RWPE2 (cell line): ENCODE measurements at places on chromosomes 3 and 15.

- DNase-seq = no peak
These were observed 655.4 kb upstream of the GBE1 start for GRCh38 chr3:82416830-82417229.

DNA sequence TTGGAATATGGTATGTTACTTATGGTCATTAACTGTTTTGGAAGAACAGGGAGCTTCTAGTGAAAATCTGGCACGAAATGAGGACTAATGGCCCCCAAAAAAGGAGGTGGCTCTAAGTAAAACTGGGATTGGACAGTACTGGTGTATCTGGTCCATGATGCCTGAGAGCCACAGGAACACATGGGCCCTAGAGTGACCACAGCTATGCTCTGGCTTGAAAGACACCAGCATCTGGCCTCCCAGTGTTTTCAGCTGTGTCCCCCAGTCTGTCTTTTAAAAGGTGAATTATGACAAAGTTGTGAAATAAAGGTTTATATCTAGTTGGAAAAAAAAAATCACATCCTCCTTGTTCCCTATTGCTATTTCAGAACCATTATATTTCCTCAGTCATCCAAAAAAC is 64.5 kb downstream of the GSK3B start:
- DNase-seq = no peak

DNA sequence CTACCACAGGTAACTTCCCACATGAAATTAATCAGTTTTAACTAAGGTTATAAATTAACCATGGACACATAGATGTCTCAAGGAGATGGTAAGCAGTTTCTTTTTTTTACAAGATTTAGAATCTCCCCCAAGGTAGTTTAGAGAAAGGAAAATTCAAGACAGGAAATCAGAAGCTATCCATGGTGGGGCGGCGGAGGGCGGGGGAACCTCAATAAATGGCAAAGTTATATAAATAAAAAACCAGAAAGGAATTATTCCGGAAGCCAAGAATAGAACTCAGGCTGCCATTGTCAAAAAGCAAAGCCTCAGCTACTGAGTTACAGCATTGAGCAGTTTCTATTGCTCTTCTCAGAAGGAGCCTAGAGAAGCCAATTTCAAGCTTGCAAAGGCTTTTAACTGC is 172.1 kb upstream of the SMAD3 start:
- no peak for DNase-seq

DNA sequence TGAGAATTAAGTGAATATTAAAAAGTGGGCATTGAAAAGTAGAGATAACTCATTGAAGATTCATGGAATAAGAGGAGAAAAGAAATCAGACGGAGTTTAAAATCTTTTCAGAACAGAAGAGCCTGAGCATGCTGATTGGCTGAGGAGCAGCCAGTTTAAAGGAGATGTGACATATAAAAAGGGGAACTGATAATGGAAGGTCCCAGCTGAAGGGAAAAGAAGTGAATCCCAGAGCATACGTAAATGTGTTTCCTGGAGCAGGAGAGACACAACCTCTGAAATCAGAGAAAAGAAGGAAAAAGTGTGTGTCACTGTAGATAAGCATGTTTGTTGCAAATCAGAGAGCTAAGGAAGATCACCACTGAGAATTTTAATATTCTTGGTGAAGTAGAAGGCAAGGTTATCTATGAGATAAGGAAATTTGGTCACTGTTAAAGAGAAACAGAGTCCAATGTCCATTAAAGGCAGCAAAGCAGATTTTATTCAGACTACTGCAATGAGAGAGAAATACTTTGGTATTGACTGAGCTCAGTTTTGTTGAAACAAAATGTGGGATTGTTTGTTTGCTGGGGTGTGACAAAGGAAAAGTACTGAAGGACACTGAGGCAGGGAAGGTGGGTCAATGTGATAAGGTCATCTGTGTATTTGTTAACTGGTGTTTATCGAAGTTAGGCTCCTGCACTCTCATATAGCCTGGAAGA is 84.6 kb upstream of the WDR72 start:
- DNase-seq = no peak

DNA sequence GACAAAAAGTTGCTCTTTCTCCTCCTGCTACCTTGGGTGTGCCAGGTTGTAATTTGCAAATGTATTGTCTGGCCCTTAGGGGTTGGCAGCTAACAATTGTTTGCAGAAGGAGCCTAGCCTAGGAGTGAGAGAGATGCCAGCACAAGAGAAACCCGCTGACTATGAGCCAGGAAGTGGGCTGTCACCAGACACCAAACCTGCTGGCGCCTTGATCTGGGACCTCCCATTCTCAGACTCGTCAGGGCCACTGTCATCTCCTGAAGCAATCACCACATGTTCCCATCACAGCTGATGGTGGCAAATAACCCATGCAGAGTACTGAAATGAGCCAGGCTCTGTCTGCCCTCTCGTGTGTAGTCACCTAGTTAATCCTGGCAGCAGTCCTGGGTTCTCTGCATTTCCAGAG is 406.4 kb upstream of the NPAP1 start:
- no peak for DNase-seq

GRCh38 chr3:153087595-153088566 is 74.1 kb upstream of the RAP2B start:
- DNase-seq = no peak

DNA sequence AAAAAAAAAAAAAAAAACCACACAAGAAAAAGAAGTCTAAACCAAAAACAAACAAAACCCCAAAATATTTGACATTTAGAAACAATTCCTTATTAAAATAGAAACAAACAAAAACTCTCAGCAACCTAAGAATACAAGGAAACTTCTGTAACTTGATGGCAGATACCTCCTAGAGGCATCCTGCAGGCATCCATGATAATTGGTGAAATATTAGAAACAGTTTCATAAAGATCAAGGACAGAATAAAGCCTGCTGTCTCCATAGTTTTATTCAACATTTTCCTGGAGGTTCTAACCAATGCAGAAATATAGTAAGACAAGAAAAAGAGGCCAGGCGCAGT is 63.0 kb upstream of the TRPM1 start:
- no peak for DNase-seq

DNA sequence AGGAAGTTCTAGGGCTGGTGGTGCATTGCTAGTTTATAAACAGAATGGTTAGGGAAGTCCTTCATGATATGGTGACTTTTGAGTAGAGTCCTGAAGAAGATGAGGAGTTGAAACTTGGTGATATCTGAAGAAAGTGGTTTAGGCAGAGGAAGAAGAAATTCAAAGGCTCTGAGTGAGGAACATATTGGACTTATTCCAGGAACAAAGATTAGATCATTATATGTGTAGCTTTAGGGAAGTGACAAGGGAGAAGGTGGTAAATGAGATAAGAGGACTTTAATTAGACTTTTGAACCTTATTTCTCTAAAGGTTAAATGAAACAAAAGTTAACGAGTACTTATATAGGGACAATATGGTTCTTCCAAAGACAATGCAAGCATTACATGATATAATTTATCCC is 286.7 kb downstream of the DOCK3 start:
- DNase-seq = no peak

GRCh38 chr3:8604988-8605387 is 39.6 kb downstream of the SSUH2 start:
- DNase-seq = no peak

- DNase-seq = no peak
These were observed 13.7 kb downstream of the ZDHHC19 start for GRCh38 chr3:196197524-196197923.

GRCh38 chr3:13025090-13025489 is 48.1 kb downstream of the IQSEC1 start:
- DNase-seq = no peak

DNA sequence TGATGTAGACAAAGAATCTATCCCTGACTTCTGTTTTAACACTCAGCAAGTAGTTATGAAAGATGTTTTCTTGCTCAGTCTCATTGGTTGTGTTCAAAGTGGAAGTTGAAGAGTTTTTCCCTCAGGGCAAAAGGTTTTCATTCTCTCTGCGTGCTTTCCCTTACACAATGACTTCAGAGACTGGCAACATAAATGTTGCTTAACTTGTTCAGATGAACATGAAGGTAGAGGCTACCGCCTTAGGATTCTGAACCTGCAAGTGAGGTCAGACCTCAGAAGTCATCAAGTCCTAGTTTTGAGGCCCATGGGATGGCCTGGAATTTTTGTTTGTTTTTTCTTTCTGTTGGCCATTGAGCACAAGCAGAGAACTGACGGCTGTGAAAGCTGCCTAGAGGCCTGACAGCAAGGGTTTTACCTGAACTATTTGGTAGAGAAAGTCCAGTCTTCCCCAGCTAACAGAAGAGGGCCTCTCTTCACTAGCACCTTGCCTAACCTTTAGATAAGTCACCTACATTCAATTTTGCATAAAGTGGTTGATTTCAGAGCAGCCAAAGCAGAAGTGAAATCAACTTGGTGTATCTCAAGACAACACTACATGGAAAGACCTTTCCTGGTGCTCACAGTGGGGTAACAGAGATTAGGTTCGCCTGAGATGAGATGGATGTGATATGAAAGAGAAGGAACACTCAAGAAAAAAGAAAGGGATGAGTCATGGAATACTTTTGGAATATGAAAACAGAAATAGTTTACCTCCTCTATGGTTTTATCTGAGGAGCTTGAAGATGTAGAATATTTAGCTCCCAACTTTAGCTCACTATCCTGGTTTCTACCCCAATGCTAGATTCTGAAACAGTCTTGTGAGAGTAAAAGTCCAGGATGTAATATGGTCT is 53.6 kb upstream of the AP4E1 start:
- no peak for DNase-seq

DNA sequence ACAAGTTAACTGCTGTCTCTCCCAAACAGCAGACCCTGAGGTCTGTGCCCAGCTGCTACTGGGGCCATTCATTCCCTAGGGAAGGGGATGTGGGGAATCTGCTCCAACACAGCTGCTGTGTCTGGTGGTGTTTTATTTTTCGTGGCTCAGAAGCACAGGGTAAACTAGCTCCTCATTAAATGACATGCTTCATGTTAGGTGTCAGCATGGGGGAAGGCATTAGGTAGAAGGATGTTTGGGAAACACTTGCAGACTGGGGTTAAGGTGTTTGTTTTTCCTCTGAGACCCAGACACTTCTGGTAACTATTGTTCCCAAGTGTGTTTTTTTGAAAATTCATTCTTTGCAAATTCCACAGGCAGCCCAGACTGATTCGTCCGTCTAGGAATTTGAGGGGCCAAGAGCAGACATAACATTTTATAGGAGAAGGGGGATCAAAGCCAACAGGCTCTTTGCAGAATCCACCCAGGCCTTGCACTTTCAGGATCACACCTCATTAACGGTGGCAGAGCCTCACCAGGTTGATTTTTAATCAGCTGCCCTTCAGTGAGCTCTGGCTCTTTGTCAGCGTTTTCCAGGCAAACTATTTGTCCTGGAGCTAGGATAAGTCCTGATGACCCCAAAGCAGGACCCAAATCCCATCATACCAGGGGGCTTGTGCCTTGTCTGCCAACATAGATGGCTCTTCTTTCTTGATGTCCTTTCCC is 65.4 kb upstream of the ITGA11 start:
- no peak for DNase-seq

- DNase-seq = no peak
These were observed 331.7 kb downstream of the MAGI1 start for GRCh38 chr3:65706776-65707568.

- no peak for DNase-seq
These were observed 75.9 kb upstream of the ALDH1L1 start for GRCh38 chr3:126256251-126256650.

DNA sequence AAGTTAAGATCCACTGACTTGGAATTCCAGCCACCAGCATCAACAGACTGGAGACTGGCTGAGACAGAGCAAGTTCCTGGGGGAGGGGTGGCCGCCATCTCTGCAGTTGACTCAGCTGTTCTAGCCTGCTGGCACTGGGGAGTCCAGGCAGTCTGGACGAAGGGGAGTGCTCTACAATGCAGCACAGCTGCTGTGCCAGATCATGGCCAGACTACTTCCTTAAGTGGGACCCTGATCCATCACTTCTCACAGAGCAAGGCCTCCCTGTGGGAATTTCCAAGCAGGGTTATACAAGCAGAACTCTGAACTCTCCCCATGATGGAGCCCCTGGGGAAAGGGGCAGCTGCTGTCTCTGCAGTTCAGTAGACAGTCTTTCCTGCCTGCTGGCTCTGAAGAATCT is 35.2 kb downstream of the PYGO1 start:
- DNase-seq = no peak

DNA sequence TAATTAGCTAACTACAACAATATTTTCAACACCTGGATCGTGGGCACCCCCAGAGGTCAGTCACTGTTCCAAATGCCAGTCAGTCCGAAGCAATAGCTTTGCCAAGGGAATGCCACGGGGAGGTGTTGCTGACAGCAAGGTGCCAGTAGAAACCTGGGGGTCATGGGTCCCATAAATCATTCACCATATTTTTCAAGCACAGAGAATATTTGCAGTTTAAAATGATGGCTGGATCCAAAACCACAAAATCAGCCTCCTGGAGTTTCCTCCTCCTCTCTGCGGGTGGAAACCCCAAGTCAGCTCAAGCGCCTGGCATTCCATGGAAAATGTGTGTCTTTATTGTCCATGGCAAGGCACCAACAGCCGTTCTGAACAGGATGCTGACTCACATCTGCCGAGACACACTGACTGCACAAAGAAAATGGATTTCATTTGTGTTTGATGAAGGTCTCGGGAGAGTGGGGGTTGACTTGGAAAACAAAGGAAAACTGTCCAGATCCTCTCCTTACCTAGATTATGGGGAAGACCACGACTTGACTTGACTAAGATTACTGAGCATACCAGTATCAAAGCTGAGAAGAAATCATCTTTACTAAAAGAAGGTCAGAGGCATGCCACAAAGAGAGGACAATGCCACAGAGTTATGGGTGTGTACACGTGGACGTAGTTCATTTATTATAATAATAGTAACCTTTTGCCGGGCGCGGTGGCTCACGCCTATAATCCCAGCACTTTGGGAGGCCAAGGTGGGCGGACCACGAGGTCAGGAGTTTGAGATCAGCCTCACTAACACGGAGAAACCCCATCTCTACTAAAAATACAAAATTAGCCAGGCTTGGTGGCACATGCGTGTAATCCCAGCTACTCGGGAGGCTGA is 26.4 kb downstream of the ANXA2 start:
- peak; percentile 95 for DNase-seq

GRCh38 chr15:60536314-60536713 is 57.4 kb upstream of the ICE2 start:
- DNase-seq = no peak

DNA sequence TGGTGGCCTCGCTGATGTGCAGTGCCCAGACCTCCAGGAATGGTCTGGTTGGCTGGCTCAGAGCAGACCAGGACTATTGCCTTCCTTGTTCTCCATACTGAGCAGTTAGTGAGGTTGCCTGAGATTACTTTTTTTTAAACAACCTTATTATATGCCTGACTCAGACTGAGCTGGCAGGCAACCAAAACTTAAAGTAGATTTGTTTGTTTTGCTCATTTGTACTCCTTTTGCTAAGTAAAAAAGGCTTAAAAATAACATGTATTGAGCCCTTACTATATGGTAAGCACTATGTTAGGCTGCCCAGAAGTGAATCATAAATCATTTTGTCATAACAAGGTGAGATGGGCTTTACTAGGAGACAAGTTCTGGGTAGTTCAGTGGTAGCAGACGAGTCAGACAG is 92.4 kb downstream of the GHSR start:
- no peak for DNase-seq

DNA sequence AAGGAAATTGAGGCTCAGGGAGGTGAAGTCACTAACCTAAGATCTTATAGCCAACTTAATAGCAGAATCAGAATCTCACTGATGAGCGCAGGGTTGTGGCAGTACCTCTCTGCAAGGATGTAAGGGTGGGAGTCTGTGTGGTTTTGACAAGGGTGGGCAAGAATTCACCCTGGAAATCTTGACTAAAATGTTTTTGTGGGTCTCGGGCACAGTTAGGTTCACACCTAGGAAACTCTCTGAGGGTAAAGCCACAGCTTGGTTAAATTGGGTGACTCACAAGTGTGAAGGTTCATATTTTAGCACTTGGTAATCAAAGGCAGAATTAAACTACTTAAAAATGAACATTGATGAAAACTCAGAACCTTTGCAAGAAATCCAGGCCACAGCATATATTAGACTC is 178.2 kb upstream of the EOMES start:
- no peak for DNase-seq
